ENCODE measurements at places on chromosomes 12 and 14.

DNA sequence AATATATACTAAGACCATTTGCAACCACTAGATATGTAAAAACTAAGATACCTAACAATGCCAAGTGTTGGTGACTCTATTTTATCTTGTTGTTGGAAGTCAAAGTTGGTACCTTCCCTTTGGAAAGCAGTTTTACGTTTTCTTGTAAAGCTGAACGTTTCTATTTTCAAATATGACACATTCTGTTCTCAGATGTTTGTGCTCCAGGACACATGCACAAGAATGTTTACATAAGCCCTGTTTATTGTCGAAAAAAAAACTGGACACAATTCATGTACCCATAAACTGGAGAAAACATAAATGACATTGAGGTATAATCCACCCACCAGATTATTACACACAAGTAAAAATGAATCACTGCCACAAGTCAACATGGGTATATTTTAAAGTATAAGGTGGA is 967.4 kb downstream of the BCL11B start:
- DNase-seq = no peak

DNA sequence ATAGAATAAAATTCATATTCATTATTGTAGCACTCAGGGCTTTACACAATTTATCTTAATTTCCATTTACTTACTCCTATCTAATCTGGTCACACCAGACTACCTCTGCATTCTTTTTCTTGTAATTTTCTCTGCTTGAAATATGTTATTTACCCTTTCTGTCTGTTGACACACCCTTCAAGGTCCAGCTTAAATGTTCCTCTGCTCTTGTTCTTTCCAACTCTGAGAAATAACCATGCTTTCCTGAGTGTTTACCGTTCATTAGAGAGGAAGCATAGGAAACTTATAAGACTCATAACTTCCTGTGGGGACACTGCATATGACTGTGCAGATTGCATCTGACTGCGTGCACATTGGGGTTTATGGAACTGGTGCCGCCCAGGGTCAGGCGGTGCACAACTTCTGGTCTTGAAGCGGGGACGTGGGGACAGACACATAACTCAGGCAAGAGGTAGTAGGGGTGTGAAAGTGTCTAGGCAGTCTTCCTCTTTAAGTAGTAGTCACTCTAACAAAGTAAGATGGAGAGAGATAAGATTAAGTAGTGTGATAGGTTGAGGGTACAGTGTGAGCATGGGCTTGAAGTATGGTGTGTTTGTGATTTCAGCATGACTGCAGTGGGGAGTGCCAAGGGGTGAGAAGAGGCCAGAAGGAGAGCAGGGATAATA is 42.6 kb upstream of the FOXJ2 start:
- peak; percentile 90 for DNase-seq

GRCh38 chr12:44372259-44372658 is 503.9 kb downstream of the NELL2 start:
- no peak for DNase-seq

DNA sequence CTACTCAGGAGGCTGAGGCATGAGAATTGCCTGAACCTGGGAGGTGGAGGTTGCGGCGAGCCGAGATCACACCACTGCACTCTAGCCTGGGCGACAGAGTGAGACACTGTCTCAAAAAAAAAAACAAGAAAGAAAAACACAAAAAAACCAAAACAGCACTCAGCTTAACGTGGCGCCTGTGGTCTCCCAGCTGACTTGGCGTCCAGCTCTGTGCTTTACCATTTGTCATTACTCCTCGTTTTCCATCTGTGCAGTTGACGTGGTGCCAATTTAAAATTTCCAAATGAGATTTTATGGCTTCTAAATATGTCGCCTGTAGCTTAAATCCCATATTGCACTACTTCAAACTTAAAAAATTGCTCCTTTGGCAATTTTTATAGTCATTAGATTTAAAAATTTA is 2.0 kb downstream of the MGP start:
- no peak for DNase-seq

DNA sequence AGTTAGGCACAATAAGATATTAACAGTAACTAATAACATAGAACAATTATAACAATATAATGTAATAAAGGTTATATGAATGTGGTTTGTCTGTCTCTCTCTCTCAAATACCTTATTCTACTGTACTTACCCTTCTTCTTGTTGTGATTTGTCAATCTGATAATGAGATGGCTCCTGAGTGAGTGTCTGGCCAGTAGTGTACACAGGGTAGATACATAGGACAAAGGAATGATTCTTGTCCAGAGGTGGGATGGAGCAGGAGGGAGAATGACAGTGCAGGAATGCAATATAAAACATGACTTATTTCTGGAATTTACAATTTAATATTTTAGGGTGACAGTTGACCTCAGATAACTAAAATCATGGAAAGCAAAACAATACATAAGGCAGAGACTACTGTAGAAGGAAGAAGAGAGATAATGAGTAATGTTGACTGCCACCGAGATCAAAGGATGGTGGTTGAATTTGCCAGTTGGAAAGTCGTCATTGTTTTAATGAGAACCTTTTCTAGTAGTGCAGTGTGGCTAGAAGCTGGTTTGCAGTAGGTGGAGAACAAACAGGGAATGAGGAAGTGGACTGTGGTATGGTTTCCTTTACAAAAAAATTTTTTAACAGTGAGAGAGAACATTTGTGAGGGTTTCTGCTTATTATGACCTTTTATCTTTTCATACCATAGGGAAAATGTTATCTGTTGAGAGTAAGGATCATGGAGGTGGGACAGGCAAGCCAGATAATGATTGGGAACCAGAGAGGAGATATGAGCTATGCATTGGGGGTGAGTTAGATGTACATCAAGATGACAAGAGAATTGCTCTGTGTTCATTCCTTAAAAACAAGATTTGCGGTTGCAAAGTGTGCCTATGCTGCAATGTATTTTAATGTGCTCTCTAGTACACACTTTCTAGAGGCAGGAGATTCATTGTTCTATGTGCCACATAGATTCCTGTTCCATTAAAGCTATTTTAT is 458.3 kb downstream of the BTG1 start:
- peak; percentile 60 for DNase-seq

DNA sequence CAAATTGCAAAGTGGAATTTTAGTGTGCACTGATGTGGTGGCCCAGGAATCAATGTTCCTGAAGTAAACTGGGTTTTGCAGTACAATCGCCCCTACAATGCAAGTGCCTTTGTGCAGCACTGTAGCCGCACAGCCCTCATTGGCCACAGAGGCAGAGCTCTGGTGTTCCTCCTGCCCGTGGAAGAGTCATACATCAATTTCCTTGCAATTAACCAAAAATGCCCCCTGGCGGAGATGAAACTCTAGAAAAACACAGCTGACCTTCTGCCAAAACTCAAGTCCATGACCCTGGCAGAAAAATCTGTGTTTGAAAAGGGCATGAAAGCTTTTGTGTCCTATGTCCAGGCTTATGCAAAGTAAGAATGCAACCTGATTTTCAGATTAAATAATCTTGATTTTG is 117.9 kb upstream of the PRB2 start:
- DNase-seq = peak; percentile 36

GRCh38 chr12:114444422-114445279 is 38.7 kb upstream of the TBX5 start:
- DNase-seq = no peak

DNA sequence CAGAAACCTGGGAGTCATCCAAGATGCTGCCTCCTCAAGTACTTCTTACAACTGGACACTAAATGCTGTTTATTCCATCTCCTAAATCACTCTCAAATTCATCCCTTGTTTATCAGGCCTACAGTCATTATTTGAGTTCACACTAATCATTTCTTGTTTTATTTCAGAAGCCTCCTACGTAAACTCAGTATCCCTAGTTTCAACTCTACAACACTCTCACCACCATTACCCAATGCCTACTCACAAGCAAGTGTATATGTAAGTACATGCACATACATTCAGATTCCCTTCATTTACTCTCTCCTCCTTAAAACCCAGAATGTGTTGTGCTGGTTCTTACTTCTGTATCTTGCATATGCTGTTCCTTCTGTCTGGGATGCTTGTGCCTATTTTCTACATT is 43.0 kb downstream of the DDHD1 start:
- peak; percentile 32 for DNase-seq

- DNase-seq = no peak
Measured at GRCh38 chr14:20418501-20418909, 5.2 kb upstream of the TEP1 start.

DNA sequence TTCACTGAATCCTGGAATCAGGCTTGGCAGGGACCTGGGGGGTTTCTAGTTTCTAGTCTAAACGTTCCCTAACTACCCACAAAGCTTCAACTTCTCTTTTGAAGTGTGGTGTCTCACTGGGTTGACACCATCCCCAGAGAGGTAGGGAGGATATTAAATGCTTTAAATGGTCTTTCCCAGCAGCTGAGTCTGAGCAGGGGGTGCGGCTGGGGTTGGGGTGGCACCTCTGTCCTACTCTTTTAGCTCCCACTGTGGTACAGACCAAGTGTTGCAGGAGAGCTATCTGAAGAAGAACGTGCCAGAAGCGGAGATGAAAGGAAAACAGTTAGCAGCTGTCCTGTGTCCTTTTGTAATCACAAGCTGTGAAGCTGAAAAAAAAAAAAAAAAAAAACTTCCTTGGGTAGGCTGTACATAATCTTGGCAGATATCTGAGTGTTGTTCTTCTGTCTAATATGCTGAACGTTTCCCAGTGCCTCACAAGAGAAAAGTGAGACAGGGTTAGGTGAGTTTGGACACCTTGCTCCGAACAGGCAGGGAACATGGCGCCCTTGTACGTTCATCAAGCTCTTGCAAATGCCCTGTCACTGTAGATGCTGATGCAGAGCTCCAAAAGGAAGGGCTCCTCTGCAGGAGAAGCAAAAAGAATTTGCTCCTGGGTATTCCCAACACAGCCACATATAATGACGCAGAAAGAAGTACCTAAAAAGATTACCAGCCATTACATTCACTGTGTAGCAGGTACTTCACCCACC is 447.2 kb downstream of the APAF1 start:
- DNase-seq = no peak

GRCh38 chr12:121811434-121812319 is 7.9 kb downstream of the SETD1B start:
- DNase-seq = peak; percentile 83

GRCh38 chr14:45083976-45084722 is at the start of gene PRPF39:
Gene PRPF39, plus strand, starts transcription at chr14:45084116. Its CDS starts 11,124 bp downstream, at chr14:45095240.
- DNase-seq = peak; percentile 93

DNA sequence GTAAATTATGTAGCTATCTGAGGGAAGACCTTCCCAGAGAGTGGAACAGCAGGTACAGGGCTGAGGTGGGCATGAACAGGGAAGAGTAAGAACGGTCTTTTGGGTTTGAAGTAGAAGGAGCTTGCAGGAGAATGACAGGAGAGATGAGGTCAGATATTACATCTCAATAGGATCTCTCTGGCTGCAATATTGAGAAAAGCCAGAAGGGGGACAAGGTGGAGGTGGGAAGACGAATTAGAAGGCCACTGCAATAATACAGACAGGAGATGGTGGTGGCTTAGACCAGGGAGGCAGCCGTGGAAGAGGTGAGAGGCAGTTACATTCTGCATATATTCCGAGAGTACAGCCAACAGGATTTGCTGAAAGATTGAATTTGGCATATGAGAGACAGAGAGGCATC is 310.2 kb downstream of the APAF1 start:
- peak; percentile 38 for DNase-seq

- DNase-seq = no peak
Measured at GRCh38 chr12:89889062-89889461, 180.4 kb upstream of the ATP2B1 start.

GRCh38 chr12:27101290-27101689 is 18.9 kb upstream of the C12orf71 start:
- no peak for DNase-seq

DNA sequence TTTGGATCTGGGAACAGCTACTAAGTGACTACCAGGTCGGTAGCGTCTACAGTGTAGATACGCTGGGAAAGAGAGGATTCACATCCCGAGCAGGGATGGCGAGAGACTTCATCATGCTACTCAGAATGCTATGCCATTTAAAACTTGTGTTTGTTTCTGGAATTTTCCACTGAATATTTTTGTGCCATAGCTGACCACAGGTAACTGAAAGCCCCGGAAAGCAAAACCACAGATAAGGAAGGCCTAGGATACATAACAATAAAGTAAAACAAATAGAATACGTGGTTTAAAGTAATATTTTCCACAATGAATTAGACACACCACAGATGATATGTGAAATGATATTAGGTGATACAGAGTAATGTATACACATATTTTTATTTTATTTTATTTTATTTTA is 7.9 kb upstream of the HCAR1 start:
- peak; percentile 44 for DNase-seq

DNA sequence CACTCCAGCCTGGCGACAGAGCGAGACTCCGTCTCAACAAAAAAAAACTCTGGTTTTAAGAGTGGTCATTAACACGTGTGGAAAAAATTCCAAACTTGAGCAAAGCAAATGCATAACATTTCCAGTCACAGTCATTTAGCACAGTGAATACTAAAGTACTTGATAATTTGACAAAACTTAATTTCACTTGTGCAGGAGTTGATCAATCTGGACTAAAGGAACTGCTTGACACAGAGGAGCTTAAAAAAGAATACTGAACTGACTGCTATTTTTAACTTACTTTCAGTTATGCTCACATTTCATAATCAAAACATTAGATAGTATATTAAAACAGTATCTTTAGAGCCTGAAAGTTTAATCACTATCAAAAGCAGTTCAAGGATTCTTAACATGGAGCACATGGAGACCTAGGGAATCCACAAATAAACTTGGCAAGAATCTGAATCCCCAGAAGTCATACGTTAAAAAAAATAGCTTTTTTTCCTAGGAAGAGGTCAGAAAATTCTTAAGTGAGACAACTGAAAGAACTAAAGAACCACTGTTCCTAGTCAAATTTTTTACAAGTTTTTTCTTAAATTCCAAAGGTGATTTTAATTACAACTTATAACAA is 7.4 kb downstream of the UBE2N start:
- DNase-seq = no peak

DNA sequence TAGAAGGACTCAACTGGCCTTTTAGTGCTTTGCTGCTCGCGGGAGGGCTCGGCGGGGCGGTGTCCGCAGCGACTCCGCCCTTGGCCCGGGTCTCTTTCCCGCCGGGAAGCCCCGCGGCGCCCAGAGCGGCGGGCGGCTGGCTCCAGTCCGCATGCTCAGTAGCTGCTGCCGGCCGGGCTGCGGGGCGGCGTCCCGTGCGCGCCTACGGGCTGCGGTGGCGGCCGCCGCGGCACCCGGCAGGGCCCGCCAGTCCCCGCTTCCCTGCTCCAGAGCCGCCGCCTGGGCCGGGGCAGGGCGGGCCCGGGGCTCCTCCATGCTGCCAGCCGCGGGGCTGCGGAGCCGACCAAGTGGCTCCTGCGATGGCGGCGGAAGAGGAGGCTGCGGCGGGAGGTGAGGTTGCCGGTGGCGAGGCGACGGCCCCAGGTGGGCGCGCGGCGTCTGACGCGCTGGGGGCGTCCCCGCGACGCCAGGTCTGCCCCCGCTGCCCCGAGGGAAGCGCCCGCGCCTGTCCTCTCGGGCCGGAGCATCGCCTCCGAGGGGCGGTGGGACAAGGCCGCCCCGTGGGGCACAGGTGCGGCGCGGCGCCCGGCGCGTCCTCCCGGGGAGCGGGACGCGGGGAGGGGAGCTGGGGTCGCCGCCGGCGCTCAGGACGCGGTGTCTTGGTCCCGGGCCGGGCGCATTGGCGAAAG is at the start of gene BMAL2:
Gene BMAL2 (plus strand): TSS at position 123 of the 689 bp plus-strand sequence. CDS start 237 bp downstream, at position 360.
- peak; percentile 36 for DNase-seq

- DNase-seq = peak; percentile 60
Measured at GRCh38 chr12:50734409-50735263, 29.3 kb upstream of the ATF1 start.

Data from OCI-M1 (cell line).